GM12864 (cell line): ENCODE measurements at places on chromosomes 6 and 20.

DNA sequence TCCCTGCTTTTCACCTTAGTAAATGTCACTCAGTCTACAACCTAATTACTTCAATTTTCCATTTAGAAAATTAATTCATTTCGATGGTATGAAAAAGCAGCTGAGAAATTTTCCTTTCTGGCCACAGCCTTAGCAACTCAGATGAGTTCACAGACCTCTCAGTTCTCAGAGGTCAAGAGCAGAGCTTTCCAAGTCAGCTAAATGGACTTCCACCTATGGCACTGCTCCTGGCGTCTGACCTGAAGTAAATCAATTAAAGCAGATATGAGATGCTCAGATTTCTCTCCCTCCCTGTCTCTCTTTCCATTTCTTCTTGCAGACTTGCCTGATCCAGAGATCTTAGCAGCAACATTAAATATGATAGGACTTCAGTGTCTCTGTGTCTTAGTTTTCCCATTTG, 412.6 kb downstream of the QKI start:
- no peak for DNase-seq

DNA sequence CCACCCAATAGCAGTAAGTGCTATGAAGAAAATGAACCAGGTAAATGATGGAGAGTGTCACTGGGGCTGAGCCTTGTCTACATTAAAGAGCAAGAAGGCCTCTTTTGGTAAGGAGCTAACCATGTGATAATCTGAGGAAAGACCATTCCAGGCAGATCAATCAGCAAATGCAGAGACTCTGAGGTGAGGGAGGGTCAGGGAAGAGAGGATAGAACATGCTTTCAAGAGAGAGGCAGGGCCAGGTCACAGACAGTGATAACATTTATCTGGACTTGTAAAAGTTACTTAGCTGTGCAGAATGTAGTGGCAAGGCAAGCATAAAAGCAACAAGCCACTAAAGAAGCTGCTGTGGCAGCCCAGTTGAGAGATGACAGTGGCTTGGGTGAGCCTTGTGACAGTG, 197.3 kb downstream of the TASP1 start:
- no peak for DNase-seq

- no peak for DNase-seq
Observed at GRCh38 chr6:104990085-104990484, 33.2 kb downstream of the LIN28B start.

- DNase-seq, result peak; percentile 71
Observed at GRCh38 chr6:11092668-11093375, 812 bp upstream of the SMIM13 start.

GRCh38 chr6:88476388-88476787, 310.2 kb upstream of the CNR1 start:
- no peak for DNase-seq

GRCh38 chr6:151010071-151010470, 144.6 kb downstream of the MTHFD1L start:
- DNase-seq, result no peak

- DNase-seq, result peak; percentile 49
Observed at GRCh38 chr6:6643398-6643797, 54.9 kb downstream of the LY86 start.

- DNase-seq, result no peak
Observed at GRCh38 chr6:132466952-132467351, 46.0 kb downstream of the STX7 start.

- no peak for DNase-seq
Observed at GRCh38 chr6:41651962-41652657, 13.8 kb downstream of the MDFI start.
